A172 (cell line): ENCODE measurements at places on chromosomes 12 and 14.
A peak's percentile ranks its signal among the peaks of the same experiment; 100 is the strongest.

DNA sequence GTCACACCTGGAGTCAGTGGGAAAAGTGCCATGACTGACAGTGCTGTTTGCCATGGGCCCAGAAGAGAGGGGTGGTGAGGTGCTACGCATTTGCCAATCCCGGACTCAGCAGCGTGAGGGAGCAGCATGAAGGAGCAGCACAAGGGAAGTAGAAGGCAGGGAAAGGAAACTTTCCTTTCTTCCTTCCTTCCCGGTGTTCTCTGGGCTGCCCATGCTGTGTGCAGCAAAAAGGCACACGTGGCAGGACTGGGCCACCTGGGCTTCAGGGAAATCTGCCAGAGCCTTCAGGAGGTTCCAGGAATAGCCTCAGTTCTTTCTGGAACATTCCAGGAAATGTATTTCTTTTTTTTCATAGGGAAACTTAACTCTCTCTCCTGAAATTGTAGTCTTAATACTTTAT lies 23.0 kb downstream of the TRIM9 start:
- no peak for DNase-seq

DNA sequence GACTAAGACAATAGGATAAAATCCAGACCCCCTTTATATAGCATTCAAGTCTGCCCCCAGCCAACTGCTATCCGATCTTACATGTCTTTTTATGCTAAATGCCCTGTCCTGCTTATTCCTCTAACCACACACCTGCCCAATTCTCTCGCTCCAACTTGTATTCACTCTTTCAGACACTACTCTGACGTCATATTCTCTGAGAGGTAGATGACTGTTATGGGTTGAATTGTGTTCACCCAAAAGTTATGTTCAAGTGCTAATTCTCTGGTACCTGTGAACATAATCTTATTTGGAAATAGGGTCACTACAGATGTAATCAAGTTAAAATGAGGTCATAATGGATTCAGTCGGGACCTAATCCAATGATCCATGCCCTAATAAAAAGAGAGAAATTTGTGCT lies 84.0 kb upstream of the PTPRR start:
- DNase-seq: no peak

DNA sequence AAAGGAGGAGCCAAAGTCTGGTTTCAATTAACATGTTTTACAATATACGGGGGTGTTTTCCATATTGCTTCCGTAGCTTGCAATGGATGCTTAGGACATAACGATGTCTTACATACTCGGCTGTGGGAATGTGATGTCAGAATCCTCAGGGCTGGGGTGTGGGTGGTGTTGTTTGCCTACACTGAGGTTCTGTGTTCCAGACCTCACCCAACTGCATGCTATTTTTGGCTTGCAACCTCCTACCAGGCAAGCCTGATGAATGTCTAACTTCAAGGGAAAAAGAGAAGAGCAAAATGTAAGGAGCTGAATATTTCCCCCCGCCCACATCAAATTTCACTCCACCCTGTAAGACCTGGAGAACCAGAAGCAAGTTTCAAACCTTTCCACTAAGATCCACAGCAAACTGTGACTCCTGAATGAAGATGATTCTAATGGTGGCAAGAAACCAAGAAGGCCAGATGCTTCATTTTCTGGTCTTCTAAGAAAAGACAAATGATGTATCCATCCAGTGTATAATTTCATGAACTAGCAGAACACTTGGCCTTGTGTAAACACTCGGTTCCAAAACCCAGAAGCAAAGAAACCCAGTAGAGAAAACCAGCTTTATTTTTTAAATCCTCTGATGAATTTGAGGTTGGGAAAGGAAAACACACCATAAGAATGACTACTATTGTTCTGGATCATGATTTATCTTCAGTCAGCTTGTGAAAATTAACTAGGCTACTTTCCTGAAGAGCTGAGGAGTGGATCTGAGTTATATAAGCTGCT lies 227.9 kb downstream of the DACT1 start:
- no peak for DNase-seq

GRCh38 chr12:84696908-84697540 lies 215.6 kb downstream of the SLC6A15 start:
- no peak for DNase-seq

DNA sequence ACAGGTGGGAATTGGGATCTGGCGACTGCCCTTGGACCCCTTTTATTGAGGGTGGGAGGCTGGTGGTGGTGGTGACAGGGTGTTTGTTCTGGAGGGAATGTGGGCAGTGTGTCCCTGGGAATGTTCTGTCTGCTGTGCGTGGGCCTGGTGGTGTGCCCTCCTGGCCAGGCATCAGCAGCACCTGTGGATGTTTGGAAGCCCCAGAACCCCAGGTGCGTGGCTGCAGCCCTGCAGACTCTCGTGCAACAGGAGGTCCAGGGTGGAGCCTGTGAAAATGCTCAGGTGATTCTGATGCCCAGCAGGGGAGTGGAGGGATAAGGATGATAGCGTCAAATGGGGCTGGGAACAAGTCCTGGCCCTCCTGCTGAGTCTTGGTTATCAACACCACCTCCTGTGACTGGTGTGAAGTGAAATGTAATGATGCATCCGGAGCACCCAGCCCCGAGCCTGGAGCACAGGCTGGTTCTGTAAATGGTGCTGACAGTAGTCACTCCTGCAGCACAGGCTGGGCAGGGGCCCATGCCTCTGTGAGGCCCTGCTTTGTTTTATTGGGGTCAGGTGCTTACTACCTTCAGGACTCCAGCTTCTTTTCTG lies 176.6 kb downstream of the TSPAN9 start:
- DNase-seq: no peak

DNA sequence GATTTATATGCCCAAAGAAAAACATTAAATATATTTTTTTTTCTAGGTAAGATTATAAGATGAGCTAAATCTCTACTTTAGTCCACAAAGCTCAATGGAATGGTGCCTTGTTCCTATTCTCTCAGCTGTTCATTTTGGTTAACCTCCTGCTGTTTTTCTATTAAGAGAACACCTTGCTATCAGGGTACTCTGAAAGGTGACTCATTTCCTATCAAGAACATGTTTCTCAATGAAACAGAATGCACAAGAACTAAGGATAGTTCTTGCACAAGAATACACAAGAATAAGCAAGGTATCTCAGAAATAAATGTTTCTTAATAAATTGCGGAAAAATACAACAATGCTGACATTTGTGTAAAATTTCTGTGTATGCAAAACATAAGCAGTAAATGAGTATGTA lies 14.1 kb downstream of the ABCD2 start:
- DNase-seq: peak; percentile 34

DNA sequence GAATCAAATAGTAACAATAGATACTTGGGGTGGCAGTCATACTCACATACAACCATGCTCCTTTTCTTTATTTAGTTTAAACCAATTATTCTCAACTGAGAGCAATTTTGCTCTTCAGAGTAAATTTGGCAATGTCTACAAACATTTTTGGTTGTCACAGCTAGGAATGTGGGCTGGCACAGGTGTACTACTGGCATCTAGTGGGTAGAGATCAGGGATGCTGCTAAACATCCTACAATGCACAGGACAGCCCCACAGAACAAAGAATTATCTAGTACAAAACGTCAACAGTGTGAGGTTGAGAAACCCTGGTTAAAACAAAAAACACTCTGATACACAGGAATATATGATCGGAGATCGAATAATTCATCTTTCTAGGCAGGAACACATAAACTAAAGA lies 186.5 kb downstream of the NELL2 start:
- no peak for DNase-seq

GRCh38 chr14:50058113-50058512 lies 58.3 kb downstream of the VCPKMT start:
- DNase-seq: no peak

DNA sequence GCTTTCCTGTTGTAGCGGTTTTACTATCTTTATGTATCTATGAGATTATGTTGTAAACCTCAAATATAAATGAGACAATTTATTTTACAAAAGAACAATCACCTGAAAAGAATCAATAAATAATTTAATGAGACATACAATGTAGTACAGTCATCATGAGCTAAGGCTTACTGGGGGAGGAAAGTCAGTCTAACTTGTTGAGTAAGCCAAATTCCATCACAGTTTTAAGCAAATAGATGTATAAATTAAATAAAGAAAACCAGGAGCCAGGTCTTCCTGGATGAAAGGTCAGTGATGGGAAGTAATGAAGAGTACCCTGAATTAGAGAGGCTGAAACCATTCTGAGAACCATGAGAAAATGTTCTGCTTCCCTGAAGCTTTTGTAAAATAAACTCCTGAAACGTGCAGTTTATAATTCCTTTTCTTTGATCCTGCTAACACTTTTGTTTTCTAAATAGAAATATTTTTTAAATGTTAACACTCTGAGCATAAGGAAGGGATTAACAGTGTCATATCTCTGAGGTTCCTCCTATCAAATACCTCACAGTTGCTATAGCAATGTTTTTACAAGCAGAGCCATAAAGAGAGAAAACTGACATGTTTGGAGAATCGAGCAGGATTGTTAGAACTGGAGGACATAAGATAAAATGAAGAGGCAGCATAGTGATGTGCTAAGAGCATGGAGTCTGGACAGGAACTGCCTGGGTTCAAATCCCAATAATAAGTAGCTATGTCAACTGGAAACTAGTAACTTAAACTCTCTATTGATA lies 444.9 kb upstream of the FOXG1 start:
- no peak for DNase-seq

DNA sequence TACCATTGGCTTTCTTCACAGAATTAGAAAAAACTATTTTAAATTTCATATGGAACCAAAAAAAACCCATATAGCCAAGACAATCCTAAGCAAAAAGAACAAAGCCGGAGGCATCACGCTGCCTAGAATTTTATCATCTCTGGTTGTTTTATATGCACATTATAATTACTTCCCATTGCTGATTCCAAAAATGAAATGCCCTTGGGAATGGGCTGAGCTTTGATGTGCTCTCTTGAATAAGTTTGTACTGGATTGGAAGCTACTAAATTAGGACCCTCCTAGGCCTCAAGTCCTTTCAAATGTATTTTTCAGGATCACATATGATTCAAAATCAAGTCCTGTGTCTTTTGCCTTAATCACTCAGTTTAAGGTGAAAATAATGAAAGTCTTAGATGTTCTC lies 58.9 kb upstream of the DUSP6 start:
- DNase-seq: no peak

DNA sequence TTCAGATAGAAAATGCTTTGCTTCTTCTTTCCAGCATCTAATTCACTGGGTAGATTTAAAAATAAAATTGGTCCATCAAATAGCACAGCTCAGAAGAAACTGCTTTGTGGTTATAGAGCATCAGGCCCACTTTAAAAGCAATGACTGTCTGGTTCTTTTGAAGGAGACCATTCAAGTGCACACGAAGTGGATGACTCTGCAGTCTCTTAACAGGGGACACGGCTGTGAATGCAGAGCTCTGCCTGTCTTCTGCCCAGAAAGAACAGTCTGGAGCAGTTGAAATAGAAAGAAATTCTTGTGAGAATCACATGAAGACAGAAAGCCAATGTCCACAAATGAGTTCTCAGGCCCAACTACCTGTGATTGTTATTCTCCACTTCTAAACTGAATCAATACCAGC lies 138.7 kb upstream of the PLEKHA5 start:
- no peak for DNase-seq
